B cell (primary cell): ENCODE measurements at places on chromosomes 16 and 17. TPM values are rescaled to one million over a fixed set of nuclear protein-coding genes. Genes with fewer than 3 reads are reported as not detected.

RASL10B gene
- 1.2 TPM in 1 of 2 replicates, not detected in the other for total RNA-seq

PRSS33 gene
- total RNA-seq: not detected in 2 replicates

PITPNM3 gene
- 0.49 and 0.51 TPM in 2 replicates for total RNA-seq

CCL17 gene
- total RNA-seq: not detected in 2 replicates

SOX8 gene
- 1.2 TPM in 2 replicates for total RNA-seq

DNA sequence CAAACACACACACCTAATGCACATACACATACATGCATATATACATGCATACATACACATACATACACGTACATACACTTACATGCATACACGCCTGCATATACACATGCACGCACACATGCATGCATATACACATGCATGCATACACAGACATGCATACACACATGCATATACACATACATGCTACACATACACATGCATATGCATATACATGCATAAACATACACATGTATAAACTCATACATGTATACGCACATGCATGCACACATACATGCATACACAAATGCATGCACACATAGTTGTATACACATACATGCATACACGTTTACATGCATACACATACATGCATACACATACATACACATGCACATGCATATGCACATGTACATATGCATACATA, 23.6 kb upstream of the RMI2 start:
- no peak overlapping the region for H3K4me3 ChIP-seq
- no peak overlapping the region for H3K27ac ChIP-seq
- no peaks in the 10 kb centered on the region for H3K27me3 ChIP-seq
- no peaks in the 10 kb centered on the region for H3K36me3 ChIP-seq
- DNase-seq: no peak

- H3K4me1 ChIP-seq: peaks cover 21% of the 10 kb centered on the region
- peak; percentile 49 for DNase-seq
- peak overlapping the region; percentile 15 for H3K27ac ChIP-seq
- H3K27me3 ChIP-seq: no peaks in the 10 kb centered on the region
These were observed 90.9 kb downstream of the SPAG9 start for GRCh38 chr17:51029568-51030463.

DNA sequence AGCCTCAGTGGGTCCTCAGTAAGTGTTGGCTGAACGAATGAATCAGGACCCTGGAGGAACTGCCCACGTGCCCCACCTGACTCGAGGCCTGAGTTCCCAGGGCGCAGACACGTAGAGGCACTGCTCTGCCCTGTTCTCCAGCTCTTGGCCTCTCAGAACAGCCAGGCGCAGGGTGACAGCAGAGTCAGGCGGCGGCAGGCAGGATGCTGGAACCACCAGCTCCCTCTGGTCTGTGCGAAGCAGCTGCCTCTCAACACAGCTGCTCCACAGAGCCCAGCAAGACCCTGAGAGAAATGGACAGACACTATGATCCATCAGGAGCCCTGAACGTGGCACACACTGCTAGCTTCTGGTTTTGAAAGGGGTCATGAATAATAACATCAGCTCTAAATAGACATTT, 53.1 kb upstream of the BCO1 start:
- no peak overlapping the region for H3K27ac ChIP-seq
- no peak overlapping the region for H3K4me3 ChIP-seq

DNA sequence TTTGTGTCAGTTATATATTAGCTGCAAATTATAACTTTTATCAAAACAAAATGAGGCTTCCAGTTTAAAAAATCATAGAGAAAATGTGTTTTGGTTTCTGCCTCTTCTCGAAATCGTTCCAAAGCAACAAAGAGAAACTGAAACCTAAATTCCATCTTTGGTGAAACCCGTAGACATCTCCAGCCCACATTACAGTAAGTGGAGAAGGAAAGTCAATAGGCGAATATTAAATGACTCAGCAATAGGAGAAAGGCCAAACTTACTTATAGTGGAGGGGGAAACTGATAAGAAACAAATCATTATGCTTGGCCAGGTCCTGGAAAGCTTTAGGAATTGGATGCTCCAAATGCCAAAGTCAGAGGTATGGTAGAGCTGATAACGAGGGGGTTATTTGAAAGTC, 103.0 kb upstream of the SHISA6 start:
- H3K27me3 ChIP-seq: no peaks in the 10 kb centered on the region
- no peak overlapping the region for H3K4me3 ChIP-seq
- no peaks in the 10 kb centered on the region for H3K36me3 ChIP-seq
- no peak for DNase-seq
- no peak overlapping the region for H3K27ac ChIP-seq
- H3K4me1 ChIP-seq: no peaks in the 10 kb centered on the region

DNA sequence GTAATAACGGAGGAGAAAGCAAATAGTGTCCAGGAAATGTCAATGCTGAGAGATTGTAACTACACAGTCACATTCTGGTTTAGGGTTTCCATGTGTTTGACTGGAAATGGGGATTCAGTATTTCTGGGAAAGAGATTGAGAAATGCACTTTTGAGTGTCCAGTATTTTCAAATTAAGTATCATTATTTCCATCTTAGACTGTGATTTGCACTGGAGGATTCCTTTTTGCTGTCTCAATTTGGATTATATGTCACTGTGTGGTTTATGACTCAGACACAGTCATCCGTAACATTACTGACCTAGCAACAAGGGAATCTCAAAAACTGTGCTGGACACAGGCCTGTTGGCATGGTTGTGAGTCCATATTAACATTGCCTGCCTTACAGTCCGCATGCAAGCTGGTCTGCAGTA, 681.4 kb downstream of the CDH11 start:
- H3K27me3 ChIP-seq: no peaks in the 10 kb centered on the region
- no peak overlapping the region for H3K4me3 ChIP-seq
- H3K4me1 ChIP-seq: no peaks in the 10 kb centered on the region

DNA sequence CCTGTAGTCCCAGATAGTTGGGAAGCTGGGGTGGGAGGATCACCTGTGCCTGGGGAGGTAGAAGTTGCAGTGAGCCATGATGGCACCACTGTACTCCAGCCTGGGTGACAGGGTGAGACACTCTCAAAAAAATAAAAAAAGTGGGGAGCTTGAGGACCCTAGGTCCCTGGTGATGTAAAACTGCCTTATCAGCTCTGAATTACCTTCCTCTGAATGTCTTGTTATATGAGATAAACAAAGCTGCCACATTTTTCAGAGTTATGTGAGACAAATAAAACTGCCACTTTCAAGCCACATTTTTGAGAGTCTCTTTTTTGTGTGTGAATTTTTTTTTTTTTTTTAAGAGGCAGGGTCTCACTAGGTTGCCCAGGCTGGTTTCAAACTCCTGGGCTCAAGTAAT, 32.0 kb upstream of the B4GALNT2 start:
- no peak for DNase-seq
- no peak overlapping the region for H3K27ac ChIP-seq
- H3K4me1 ChIP-seq: no peaks in the 10 kb centered on the region
- no peak overlapping the region for H3K4me3 ChIP-seq
- H3K36me3 ChIP-seq: no peaks in the 10 kb centered on the region
- peaks cover 3% of the 10 kb centered on the region for H3K27me3 ChIP-seq
